ENCODE measurements at places on chromosomes 11 and 22.

DNA sequence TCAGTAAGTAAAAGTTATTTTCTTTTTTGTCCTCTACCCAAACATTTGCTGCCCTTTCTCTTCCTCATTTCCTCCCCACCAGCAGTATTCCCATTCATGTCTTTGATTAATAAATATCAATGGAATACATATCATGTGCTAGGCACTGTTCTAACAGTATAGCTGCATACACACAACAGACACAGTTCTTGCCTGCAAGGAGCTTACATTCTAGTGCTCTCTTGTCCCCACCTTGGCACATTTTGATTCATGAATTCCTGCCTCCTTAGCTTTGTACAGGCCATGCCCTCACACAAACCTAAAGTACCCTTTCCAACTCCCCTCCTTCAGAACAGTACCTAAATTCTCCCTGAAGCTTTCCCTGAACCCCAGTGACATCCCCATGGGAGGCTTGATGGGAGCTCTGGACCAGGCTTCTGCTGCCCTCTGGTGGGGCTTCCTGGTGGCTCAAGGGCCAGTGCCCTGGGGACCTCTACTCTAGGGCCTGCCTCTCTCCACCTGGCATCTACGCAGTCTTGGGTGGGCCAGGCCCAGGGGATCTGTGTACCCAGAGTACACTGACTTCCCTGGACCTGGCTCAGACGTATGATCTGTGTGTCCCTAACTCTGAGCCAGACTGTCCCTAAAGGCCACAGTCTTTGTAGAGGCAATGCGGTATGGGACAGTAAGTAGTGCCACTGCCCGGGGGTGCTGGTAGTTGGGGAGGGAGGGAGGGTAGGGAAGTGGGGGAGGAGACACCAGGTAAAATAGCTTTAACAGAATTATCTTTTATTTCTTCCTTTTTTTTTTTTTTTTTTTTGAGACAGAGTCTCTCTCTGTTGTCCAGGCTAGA is 14.1 kb downstream of the RPS13 start:
- peak; percentile 43 for DNase-seq

DNA sequence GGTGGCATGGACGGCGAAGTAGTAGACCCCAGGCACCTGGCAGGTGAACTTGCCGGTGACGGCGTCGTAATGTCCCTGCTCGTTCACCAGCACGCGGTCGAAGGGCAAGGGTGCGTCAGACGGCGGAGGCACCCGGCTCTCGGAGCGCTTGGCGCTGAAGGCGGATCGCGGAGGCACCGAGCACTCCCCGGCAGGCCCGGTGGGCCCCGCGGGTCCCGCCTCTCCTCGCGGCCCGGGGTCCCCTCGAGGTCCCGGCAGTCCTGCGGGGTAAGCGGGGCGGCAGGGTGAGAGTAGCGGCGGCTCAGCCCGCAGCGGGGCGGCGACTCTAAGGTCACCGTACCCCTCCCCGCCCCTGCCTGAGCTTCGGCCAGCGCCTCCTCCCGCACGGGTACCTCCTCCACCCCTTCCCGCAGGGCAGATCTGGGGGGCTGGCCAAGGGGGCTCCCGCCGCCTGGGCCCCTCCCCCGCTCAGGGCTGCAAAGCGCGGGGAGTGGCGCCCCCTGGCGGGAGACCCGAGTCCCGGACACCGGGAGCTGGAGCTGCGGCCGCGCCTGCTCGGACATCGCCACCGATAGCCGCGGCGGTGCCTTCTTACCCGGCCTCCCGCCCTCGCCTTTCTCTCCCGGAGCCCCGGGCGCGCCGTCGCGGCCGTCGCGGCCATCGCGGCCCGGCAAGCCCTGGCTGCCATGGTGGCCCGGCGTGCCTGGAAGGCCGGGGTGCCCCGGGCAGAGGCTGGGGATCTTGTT is 921 bp downstream of the C1QTNF5 start:
- no peak for DNase-seq

DNA sequence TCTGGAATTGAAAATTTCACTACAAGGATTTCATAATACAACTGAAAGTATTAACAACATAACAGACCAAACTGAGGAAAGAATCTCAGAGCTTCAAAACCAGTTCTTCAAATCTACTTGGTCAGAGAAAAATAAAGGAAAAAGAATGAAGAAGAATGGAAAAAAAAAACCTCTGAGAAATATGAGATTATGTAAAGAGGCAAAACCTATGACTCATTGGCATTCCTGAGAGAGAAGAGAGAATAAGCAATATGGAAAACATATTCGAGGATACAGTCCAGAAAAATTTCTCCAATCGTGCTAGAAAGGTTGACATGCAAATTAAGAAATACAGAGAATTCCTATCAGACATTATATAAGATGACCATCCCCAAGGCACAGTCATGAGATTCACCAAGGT is 23.4 kb upstream of the GPR83 start:
- DNase-seq = no peak

- DNase-seq = no peak
Measured at GRCh38 chr22:47092896-47093311, 330.5 kb downstream of the TBC1D22A start.

GRCh38 chr11:75024764-75025211 is 36.1 kb downstream of the NEU3 start:
- no peak for DNase-seq

DNA sequence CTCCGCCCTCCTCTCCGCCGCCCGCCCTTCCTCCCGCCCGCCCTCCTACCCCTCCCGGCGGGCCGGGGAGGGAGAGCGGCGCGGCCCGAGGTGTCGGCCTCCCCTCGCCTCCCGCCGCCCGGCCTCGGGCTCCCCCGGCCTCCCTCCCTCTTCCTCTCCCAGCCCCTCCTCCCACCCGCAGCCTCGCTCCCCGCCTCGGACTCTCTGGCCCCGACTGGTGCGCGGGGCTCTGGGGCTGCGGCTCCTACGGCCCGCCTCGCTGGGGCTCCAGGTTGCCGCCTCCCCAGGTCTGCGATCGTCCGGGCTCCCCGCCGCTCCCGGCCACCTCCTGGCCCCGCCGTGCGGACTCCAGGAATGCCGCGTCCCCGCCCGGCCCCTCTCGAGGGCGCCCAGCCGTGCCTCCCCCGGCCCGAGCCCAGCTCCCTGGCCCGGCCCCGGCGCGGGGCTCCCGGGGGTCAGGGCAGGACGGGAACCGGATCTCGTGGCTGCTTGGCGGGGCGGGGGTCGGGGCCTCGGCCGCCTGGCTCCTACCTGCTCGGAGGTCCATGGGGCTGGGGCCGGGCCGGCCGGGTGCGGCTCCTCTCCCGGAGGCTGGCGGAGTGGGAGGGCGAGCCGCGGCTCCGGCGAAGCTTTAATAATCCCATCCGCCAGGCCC is at the start of gene CLCF1:
Gene CLCF1, minus strand, starts transcription at position 606 of the 655 bp plus-strand sequence. Its CDS starts 59 bp downstream, at position 547.
- no peak for DNase-seq

- peak; percentile 46 for DNase-seq
Measured at GRCh38 chr22:24155627-24156140, 25.6 kb upstream of the SUSD2 start.

DNA sequence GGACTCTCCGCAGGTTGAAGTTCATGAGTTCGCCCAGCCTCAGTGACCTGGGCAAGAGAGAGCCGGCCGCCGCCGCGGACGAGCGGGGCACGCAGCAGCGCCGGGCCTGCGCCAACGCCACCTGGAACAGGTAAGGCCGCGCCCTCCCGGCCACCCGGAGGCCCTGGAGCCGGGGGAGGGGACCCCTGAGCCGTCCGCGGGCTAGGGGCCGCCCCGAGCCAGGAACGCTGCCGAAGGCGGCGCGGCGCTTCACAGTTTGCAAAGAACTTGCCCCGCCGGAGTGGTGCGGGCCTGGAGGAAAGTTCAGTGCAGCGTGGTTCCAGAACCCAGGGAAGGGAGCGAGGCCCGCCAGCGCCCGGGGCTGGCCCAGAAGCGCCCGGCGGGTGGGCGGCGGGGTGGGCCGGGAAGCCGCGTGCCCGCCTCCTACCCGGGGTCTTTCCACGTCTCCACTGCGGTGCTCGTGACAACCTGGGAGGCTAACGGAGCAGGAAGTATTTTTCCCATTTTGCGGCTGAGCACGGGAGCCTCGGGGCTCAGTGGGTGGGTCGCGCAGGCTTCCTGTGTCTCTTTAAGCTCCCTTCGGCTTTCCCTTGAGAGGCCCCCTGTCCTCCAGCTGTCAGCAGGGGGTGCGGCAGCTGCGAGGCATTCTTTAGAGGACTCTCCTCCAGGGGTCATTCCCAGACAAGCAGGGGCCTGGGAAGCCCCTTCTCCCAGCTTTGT is 635 bp downstream of the PRR5 start:
- no peak for DNase-seq

- DNase-seq = no peak
Measured at GRCh38 chr22:29693161-29693560, 26.6 kb upstream of the CABP7 start.

- DNase-seq = no peak
Measured at GRCh38 chr11:130523609-130524008, 75.2 kb downstream of the ADAMTS15 start.

- no peak for DNase-seq
Measured at GRCh38 chr11:62921573-62922188, 518 bp upstream of the CHRM1 start.

- no peak for DNase-seq
Measured at GRCh38 chr11:30488304-30488998, 97.7 kb downstream of the MPPED2 start.

DNA sequence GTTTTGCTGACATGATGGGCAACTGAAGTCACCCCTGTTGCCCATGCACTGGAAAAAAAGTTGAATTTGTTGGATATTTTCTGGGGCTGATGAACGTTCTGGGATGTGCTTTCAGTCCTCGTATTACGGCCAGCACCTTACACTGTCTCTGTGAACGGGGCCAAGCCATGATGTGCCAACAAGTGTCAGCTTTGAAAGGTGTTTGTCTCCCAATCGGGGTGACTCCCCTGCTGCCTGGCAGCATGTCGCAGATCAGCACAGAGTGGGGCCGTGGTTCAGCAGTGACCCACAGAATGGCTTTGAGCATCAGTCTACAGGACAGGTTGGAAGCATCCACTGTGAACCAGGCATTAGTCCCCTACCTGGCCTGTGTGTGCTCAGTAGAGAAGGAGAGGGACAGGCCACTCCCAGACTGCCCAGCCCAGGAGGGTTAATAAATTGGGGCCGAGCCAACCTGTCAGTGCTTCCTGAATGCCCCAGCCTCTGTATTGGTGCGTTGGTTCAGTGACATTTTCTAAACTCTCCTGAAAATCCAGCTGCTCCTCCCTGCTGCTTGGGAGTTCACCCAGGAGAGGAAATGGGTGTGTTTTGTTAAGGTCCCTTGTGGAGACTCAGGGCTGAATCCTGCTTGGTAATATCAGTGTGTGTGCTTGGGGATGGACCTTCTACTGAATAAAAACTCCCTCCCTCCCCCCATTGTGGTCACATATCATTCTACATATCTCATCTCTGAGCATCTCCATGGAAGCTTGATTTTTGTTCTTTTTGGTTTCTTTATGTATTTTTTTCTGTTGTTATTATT is 50.7 kb upstream of the TTC12 start:
- DNase-seq = no peak

DNA sequence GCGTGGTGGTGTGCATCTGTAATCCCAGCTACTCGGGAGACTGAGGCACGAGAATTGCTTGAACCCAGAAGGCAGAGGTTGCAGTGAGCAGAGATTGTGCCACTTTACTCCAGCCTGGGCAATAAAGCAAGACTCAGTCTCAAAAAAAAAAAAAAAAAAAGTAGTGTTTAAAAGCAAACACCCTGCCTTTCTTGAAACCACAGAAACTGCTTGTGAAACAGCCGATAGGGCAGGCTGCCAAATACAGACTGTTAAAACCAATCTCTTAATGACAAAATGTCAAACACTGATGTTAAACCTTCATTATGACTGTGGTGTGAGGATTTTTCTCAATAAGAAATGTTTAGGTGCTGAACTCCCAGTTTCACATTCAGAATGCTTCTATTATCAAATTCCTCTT is 27.3 kb downstream of the MARK2 start:
- peak; percentile 38 for DNase-seq
